ENCODE measurements at places on chromosomes 4 and X.

- DNase-seq: no peak
Measured at GRCh38 chrX:22351966-22352365, 79.3 kb downstream of the CBLL2 start.

GRCh38 chr4:103673983-103674382 is 45.8 kb downstream of the TACR3 start:
- no peak for DNase-seq

- DNase-seq: no peak
Measured at GRCh38 chr4:106687026-106687425, 318.4 kb upstream of the GIMD1 start.

GRCh38 chr4:93313197-93313596 is 515.4 kb upstream of the ATOH1 start:
- DNase-seq: no peak

DNA sequence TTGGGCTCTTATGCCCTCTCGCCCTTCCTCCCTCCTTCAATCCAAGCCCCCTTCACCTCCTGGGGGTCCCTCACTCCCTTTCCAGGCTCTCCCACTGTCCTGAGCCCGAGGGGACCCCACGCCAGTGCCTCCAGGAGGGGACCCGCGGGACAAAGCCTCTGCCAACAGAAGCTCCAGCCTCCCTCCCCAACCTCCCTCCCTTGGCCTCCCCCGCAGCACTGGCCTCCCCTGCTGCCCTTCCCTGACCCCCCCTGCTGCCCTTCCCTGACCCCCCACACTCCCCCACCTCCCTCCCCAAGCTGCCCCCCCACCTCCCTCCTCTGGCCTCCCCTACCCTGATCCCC is 71.0 kb upstream of the MXD4 start:
- DNase-seq: no peak

GRCh38 chr4:90840828-90841227 is 713.6 kb downstream of the CCSER1 start:
- DNase-seq: no peak

DNA sequence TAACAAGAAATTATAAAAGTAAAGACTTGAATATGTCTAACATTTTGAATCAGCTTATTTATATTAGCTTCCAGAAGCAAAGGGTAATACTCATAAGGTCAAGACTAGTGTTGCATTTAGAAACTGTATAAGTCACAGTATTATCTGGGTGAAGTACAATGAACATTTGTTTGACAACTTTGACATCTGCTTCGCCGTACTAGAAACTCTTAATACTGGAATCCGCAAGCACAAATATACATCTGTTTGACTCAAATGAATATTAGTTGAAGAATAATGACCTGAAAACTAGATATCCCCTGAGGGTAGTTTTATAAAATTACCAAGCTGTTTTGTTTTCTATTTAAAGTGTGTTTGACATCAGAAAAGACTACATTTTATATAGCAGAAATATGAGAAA is 135.4 kb upstream of the ATOH1 start:
- DNase-seq: no peak

DNA sequence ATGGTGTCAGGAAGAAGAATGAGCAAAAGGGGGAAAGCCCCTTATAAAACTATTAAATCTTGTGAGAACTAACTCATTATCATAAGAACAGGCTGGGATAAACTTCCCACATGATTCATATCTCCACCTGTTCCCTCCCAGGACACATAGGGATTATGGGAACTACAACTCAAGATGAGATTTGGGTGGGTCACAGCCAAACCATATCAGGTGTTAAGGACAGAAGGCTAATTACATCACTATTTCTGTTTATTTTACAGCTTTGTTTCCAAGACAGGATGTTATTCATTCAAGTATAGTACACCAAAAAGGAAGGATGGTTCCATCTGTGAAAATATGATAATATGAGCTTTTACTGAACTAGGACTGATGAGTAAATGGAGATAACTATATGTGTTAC is 63.7 kb upstream of the ARSJ start:
- no peak for DNase-seq

GRCh38 chr4:85675076-85676049 is 200.4 kb downstream of the ARHGAP24 start:
- DNase-seq: no peak

DNA sequence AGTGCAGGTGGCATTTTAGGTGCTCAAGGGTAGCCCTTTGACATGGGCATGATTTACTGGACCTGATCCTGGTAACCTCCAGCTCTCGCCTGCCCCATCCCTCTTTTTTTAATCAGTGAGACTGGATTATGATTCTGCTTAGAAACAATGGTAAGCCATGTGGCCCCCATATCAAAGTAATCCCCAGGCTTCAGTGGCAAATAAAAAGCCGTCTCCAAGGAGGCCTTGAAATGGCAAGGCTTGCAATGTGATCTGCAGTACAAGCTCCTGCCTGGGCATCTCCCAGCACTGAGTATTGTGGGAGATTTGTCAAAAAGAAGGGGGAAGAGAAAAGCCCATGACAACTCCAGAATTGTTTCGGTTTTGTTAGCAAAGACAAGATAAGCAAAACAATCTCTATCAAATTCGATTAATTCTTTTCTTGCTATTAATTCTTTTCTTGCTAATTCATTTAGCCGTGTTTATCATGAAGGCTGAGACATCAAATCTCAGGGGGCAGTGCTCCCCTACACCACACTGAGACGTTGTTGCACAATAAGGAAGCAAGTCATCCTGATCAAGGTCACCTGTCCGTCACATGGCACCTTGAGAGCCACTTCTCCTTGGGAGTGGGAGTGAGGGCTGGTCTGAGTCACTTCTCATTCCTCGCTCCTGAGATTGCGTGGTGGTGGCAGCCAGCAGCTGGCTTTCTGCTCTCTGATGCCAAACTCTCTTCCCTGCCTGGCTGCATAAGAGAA is 312.7 kb upstream of the GATB start:
- DNase-seq: no peak

DNA sequence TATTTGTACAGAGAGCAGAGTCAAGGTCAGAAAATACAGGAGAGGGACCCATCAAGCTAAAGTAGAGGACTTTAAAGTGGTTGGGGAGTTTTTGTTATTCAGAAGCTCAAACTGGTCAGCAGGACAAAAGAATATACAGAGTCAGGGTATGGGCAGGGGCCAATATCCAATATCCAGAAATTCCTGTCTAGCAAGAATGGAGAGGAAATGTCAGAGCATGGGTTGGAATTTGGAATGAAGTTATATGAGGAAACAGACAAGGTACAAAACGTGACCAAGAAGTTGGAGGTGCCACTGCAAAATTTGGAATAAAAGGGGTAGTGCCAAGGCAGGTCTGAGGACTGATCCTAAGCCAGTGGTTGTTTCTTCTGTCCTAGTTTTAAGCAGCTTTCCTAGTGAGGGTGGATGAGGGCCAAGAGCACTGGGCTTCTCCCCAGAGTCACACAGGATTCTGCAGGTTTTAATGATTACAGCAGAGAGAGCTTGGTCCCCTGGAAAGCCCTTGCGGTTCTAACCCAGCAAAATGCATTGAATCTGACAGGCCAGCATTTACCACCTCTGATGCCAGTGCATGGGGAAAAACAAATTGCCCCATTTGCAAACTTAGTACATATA is 304.7 kb upstream of the FTHL17 start:
- DNase-seq: no peak

- no peak for DNase-seq
Measured at GRCh38 chr4:185965426-185966384, 103.3 kb upstream of the TLR3 start.

DNA sequence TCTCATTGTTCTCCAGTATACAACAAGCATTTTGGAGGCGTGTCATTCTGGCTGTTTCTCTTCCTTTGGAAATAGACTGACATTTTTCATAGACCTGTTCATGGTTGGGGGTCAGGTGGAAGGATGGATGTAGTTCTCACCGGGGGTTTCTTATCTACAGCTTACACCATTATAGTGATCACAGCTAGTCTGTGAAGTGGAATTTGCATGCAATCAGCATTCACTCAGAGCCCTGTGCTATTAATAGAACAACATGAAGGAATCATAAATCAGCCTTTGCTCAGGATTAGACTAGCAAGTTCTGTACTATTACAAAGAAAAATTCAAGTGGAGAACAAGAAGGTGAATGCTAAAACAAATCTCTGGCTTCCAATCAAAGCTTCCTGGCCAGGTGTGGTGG is 132.6 kb upstream of the PUDP start:
- DNase-seq: no peak

DNA sequence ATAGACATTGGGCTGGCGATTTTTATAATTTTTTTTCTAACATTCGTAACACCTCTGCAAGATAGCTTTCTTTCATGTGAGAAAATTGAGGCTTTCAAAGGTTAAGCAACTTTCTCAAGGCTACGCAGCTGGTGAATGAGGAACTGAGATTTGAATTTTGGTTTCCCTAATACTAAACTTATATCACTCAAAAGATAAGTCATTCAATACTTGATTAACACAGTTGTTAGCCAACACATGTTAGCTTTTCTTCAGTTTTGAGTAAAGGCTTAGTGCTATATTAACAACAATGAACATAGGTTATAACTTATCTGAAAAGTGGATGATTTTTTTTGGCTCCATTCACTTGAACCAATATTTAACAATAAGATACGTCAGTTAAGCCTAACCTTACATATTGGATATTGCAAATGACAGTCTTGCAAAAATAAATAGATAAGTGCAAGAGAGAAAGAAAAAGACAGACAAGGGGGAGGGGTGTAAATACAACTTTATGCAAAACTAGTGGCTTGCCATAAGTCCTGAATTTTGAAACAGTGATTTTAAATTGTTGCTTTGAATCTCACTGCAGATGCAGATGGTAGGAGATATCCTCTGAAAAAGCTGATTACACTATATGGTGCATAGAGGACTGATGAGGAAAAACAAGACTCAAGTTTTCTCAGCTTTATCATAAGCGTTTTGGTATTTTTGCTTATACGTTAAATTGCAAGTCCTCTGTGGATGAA is 11.1 kb upstream of the GPM6A start:
- DNase-seq: no peak

DNA sequence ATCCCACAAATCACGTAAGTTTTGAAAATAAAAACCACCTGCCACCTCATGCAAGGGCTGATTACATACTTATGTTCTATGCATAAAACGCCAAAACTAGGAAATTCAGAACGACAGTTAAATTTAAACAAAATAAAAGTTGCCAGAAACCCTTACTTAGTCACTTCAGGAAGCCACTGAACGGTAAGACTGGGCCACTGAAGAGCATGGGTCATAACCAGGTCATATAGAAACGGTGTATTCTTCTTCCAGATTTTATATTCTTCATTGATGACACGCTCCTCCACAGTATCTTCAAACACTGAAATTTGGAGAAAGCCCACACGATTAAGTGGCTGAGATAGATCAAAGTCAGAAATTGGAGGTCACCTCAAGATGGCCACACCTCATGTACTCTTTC is 1.2 kb downstream of the RBBP7 start:
- DNase-seq: no peak

GRCh38 chr4:181443021-181443420 is 800.2 kb upstream of the TENM3 start:
- no peak for DNase-seq

- DNase-seq: no peak
Measured at GRCh38 chr4:17811078-17811603, 362 bp downstream of the NCAPG start.

- no peak for DNase-seq
Measured at GRCh38 chrX:16771483-16772398, 14.5 kb upstream of the TXLNG start.

GRCh38 chr4:76504613-76505465 is 69.8 kb downstream of the SHROOM3 start:
- DNase-seq: no peak

- DNase-seq: no peak
Measured at GRCh38 chr4:866761-867390, 40.9 kb upstream of the CPLX1 start.

DNA sequence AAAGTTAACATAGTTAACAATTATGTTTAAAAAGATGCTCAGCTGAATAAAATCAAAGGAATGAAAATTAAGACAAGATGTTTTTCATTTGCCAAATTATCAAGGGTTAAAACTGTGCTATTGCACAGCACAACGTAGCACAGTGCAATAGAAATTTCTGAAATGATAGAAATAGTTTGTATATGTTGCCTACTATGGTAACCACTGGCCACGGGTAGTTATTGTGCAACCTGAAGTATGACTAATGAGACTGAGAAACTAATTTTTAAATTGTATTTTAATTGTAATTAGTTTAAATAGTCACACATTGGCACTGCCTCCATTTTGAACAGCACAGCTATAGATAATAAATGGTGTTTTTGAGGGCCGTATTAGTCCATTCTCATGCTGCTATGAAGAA is 343.1 kb upstream of the FAM241A start:
- no peak for DNase-seq

DNA sequence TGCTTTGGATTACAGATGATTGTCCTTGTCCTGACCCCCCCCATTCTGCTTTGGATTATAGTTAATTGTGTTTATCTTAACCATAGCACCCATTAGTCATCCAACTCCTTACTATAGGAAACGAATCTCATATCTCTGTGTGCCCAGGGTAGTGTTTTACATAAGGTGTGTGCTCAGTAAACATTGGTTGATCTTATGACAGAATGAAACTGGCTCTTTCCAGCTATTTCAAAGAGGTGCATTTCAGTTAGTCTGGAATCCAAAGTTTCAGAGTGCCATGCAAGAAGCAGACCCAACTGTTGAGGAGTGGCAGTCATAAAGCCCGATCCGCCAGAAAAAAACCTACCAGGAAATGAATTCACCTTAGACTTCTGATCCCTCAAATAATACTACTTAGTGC is 14.7 kb downstream of the TRIM2 start:
- DNase-seq: no peak

GRCh38 chrX:118353081-118353850 is 7.4 kb downstream of the WDR44 start:
- DNase-seq: no peak

- no peak for DNase-seq
Measured at GRCh38 chr4:153439831-153440230, 26.3 kb upstream of the TMEM131L start.

GRCh38 chrX:40821780-40822179 is 86.4 kb upstream of the MED14 start:
- DNase-seq: no peak

DNA sequence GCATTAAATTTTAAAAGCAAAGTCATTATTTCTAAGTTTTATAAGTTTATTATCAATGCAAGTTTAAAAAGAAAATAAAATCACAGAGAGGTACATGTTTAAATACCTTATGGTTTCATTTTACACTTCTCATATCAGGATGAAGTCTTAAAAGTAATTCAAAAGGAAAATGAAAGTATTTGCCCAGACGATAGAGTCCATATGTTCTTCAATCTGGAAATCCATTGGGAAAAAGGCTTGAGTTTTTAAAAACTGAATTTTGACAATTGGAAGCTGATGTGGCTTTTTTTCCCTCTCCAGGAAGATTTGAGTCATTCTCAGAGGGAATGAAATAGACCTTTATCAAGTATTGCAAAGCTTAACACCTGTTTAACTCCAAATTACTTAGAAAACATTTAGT is 37.1 kb downstream of the MAB21L2 start:
- no peak for DNase-seq

Data from stimulated activated CD4-positive, alpha-beta T cell treated with anti-CD3 and anti-CD28 coated beads, Interleukin-12 subunit alpha, Interleukin-12 subunit beta, amount 100 ng/mL, for 48 hours (primary cell).